ENCODE measurements at places on chromosomes 2 and 18. TPM values are rescaled to one million over a fixed set of nuclear protein-coding genes. Genes with fewer than 3 reads are reported as not detected.

GALNT5 gene
- total RNA-seq = 46.3 TPM

DNA sequence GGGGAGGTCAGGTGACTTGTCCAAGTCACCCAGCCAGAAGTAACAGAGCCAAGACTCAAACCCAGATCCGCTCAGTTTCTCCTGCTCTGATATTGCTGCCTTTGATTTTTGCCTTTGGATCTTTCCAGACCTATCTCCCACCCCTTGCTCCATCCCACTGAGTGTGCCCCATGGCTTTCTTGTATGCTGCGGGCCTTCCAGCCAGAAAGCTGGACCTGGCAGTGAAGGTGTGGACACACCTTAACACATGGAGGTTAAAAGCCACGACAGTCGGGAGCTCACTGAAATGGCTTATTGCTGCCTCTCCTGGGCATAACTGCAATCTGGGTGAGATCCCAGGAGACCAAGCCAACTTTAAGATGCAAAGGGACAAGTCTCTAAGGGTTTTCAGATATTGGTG, 86.7 kb downstream of the LONRF2 start:
- no peak for DNase-seq

EGR4 gene
- total RNA-seq = not detected

DNA sequence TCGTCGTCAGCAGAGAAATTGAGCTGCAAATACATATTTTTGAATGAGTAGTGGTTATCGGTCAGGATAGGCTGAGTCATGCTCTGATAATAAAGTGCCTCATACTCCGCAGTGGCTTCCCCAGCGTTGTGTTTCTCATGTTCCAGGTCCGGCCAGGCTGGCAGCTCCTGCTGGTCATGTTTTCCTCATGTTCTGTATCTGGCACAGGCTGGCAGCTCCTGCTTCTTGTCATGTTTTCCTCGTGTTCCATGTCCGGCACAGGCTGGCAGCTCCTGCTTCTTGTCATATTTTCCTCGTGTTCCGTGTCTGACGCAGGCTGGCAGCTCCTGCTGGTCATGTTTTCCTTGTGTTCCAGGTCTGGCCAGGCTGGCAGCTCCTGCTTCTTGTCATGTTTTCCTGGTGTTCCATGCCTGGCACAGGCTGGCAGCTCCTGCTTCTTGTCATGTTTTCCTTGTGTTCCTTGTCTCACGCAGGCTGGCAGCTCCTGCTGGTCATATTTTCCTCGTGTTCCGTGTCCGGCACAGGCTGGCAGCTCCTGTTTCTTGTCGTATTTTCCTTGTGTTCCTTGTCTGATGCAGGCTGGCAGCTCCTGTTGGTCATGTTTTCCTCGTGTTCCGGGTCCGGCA, 148.9 kb downstream of the ATP9B start:
- no peak for DNase-seq

- no peak for DNase-seq
Measured at GRCh38 chr2:855177-855576, 95.5 kb upstream of the SNTG2 start.

RAB12 gene
- total RNA-seq = 36.5 TPM

DNA sequence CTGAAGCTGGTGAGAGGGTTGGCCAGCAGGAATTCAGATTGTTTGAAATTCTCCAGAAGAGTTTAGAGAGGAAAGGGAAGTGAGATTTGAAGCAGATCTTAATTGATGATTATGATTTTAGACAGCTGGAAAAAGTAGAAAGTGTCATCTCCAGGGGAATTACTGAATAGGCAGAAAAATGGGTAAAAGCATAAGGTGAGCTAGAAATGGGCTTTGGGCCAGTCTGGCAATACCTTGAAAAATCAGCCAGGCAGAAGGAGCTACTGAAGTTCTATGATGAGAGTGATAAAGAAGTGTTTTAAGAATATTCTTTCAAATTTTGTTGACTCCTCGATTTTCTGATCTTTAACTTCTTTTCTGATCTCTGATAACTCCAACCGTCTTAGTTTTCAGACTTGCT, 172.9 kb upstream of the CCDC150 start:
- no peak for DNase-seq

DNA sequence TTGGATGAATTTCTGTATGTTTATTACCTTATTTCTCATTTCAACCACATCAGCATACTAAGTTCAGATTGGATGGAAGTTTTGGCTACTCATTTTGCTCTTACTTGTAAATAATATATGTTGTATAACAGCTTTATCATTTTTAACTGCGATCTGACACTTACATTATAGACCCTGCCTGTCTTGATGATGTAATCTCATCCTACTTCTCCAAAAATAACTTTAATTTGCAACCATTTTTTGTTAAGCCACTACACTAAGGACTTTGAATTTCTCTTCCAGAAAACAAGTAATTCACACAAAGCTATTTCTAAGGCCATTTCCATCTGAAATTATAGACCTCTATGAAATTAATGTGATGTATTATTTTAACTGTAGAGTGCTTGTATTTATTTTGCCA, 240.7 kb downstream of the WDR7 start:
- DNase-seq = no peak

DNA sequence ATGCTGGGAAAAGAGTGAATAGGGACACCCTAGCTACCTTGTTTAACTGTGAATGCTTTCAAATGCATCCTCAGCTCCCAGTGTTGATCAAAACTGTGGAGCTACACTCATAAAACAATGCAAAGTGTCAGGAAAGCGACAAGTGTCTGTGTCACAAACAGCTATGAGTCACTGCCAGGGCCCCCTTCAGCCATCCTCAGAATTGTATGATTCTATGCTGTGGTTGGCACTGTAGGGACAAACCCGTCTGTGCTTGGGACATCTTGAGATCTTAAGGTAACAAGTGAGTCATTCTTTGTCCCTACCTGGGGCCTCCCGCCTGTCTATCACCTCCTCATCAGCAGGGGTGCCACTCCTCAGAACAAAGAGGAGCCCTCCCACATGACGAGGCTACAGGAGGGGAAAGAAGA, 42.4 kb downstream of the KLF7 start:
- no peak for DNase-seq

DNA sequence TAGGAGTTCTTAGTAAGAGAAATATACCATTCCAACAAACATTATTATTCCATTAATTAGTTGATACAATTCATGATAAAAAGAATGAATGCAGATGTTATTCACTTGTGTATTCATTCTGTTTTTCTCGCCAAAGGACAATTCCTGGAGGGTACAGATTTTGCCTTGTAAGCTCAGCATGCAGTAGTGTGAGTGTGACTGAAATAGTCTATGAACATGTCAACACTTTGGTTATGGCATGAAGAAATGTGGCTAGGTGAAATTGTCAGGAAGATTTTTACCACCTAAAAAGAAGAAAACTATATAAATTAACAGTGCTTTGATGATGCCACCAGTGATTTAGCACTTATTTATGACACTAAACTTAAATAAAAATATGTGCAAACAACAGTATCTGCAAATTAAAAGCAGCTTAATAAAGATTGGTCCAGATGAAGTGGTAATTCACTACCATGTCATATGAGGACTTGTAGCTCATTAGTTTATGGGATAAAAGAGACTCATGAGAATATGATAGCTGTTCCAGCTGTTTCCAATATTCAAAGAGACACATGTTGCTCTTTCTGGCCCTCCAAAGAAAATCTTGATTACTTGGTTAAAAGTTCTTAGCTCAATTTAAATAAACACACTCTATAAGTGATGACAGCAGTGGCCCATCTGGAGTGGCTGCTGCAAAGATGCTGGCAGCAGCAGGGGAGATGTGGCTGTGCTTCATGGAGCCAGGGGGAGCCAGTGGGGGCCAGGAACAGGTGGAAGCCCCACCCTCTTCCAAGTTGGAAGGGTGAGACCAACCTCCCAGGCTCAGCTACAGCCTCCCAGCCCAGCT, 165.0 kb downstream of the CDH19 start:
- DNase-seq = no peak

BUB1 gene
- total RNA-seq = 16.0 TPM

- no peak for DNase-seq
Measured at GRCh38 chr2:195390686-195391321, 266.2 kb upstream of the SLC39A10 start.

DNA sequence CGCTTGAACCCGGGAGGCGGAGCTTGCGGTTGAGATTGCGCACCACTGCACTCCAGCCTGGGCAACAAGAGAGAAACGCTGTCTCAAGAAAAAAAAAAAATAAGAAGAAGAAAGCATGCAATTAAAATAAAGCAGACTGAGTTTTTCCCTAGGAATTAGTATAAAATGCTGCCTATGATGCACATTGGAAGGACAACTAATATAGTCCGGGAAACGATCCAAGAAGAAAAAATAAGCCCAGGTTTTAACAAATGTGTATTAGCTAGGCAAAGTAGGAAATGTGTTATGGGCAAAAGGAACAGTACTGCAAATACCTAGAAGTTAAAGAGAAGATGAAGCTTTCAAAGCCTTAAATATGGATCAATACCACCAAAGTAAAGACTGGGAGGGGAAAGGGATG, 64.0 kb downstream of the SPIRE1 start:
- peak; percentile 10 for DNase-seq

- DNase-seq = no peak
Measured at GRCh38 chr2:215423234-215423633, 12.6 kb downstream of the FN1 start.

Data from HFFc6 (cell line).